NCI-H146 (cell line): ENCODE measurements at places on chromosomes 1 and 21.
A peak's percentile ranks its signal among the peaks of the same experiment; 100 is the strongest.

- DNase-seq: no peak
These were observed 97.4 kb downstream of the MRPL39 start for GRCh38 chr21:25509862-25510261.

DNA sequence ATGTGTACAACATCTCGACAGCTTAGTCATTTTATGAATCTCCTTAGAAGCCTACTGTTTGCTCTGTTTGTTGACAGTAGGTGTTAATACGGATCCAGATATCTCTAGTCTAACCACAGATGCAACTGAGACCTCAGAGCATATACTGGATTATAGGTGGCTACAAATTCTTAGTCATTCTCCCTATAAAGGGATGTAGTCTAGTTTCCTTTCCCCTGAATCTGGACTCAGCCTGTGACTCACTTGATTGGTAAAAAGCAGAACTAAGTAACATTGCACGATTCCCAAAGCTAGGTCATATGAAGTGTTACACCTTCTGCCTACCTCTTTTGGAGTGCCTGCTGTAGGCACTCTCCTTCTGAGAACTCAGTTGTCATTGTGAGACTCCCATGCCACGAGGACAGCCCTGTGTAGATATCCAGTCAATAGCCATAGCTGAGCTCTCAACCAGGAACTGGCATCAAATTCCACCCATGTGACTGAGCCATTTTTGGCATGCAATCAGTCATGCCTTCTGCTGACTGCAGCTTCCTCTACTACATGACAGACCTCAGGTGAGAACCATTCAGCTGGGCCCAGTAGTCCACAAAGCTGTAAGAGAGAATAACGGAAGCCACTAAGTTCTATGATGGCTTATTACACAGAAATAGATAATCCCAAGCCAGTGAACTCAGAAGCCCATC lies 135.9 kb upstream of the CHRM3 start:
- DNase-seq: no peak

GRCh38 chr1:163275222-163275621 lies 46.5 kb upstream of the NUF2 start:
- no peak for DNase-seq

GRCh38 chr1:77031106-77031662 lies 163.9 kb downstream of the ST6GALNAC5 start:
- DNase-seq: peak; percentile 94

GRCh38 chr1:240663169-240663879 lies 51.4 kb upstream of the GREM2 start:
- DNase-seq: no peak

GRCh38 chr1:153944005-153944826 lies 2.3 kb downstream of the DENND4B start:
- DNase-seq: no peak

DNA sequence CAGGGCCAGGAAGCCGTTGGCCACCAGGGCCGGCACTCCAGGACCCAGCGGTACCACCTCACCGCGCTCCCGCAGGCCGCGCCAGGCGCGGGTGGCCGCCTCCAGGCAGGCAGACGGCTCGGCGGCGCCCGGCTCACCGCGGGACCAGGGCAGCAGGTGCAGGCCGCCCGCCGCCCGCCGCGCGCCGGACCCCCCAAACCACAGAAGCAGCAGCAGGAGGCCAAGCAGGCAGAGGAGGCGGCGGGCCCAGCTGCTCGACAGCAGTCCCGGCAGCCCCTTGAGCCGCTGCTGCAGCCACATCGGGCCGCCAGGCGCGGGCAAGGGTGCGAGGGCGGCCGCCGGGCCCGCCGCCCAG lies 312 bp downstream of the KIAA2013 start:
- DNase-seq: peak; percentile 33

DNA sequence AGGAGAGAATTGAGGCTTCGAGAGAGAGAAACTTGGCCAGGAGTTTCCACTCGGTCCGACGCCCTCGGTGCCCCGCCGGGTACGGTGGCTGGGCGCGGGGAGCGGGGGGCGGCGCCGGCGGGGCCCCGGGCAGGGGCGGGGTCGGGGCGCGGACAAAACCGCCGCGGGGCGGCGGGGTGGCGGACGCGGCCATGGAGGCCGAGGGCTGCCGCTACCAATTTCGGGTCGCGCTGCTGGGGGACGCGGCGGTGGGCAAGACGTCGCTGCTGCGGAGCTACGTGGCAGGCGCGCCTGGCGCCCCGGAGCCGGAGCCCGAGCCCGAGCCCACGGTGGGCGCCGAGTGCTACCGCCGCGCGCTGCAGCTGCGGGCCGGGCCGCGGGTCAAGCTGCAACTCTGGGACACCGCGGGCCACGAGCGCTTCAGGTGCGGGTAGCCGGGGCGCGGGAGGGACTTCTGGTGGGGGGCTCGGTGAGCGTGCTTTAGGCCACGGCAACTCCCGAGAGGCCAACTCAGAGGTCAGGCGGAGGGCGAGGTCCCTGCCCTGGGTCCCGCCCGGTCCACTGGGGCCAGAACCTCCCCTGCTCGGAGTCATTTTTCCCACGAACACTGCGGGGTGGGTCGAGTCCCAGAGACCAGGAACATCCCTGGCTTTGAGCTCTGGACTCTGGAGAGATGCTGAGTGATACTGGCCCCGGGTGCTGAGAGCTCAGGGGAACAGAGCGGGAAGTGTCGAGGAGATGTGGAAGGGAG lies 431 bp downstream of the RAB42 start:
- no peak for DNase-seq

DNA sequence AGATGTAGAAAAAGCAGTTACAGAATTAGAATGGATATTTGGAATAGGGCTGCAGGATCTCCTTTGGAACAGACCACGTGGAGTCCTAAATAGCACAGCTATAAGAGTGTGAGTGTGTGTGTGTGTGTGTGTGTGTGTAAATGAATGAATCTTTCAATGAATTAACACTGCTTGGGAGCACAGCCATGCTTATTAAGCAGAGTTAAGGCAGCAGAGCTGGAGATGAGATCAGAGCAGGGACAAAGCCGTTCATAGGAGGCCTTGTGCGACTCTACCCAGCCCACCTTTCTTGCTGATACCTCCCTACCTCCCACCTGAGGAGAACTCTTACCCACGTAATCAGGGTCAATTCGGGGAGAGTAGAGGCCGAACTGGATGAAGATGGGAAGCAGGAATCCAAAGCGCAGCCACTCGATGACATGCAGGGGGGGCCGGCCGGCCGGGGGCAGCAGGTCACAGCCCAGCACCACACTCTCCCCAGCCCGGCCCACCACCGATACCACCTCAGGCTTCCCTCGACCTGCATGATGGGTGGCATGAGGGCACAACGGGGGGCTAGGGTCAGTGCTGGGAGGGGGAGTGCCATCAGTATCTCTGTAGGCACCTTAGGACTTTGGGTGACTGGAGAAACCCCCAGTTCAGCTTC lies 2.7 kb downstream of the IGSF9 start:
- DNase-seq: no peak
